ENCODE measurements at places on chromosomes 1 and 21.
A peak's percentile ranks its signal among the peaks of the same experiment; 100 is the strongest.

DNA sequence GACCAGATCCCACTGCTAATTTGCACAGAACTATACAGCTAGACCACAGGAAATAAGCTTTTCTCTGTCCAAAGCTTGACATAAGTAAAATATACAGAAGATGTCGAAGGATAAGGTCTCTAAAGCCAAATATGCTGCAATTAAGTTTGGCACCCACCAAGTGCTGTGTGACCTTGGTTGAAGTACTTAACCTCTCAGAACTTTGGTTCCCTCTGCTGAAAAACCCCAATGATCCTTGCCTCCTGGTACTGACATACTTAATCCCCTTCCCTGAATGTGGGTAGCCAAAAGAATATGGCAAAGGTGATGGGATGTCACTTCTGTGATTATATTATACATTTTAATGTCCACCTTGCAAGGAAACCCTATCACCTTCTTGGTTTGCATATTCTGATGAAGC lies 290.5 kb downstream of the VAV3 start:
- DNase-seq: no peak

DNA sequence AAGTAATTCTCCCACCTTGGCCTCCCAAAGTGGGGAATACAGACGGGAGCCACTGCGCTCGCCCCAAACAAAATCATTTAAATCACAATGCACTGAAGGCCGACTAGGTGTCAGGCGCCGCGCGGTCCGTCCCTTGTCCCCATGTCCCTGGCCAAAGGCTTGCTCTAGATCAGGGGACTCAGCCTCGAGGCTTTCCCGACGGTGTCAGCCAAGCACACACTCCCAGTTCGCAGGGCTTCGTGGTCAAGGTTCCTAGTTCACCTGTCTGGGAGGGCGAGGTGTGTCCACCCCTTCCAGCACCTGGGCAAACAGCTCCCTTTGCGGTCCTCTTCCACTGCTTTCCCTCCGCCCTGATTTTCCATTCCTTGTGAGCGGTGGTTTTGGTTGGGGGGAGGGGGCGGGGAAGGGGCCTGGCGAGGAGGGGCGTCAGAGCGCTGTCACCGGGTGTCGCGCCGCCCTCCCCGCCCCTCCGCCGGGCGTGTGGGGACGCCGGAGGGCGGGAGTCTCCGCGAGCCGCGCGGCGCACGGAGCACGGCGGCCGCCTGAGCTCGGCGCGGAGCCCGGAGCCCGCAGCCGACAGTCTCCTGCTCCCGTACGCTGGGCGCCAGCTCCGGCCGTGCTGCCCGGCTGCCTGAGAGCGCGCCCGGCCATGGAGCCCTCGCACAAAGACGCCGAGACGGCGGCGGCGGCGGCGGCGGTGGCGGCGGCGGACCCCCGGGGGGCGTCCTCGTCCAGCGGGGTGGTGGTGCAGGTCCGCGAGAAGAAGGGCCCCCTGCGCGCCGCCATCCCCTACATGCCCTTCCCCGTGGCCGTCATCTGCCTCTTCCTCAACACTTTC lies at the start of gene STUM:
STUM (plus strand) TSS at position 509 of the 838 bp plus-strand sequence; CDS start at position 650, 141 bp downstream.
- DNase-seq: peak; percentile 62

DNA sequence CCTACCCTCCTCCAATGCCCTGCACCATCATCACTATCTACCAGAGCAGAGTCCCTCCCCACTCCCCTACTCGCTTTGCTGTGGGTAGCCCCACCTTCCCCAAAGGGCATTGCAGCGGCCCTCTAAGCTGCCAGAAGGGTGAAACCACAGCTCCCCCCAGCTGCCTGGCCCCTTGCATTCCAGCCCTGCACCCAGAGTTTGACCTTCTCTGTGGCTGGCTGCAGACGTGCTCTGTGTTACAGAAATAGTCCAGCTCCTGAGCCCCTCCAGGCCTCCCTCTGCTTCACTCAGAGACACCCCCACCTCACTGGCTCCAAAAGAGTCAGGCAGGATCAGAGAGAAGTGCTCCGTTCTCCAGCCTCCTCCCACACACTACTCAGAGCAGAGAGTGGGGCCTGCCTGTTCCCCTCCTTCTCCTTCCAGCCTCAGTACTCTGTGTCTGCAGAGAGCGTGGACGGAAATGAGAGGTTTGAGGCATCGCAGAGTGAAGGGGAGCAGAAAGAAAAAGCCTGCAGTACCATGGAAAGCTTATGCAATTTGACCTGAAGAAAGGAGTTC lies 63.2 kb downstream of the PLEKHA6 start:
- no peak for DNase-seq

DNA sequence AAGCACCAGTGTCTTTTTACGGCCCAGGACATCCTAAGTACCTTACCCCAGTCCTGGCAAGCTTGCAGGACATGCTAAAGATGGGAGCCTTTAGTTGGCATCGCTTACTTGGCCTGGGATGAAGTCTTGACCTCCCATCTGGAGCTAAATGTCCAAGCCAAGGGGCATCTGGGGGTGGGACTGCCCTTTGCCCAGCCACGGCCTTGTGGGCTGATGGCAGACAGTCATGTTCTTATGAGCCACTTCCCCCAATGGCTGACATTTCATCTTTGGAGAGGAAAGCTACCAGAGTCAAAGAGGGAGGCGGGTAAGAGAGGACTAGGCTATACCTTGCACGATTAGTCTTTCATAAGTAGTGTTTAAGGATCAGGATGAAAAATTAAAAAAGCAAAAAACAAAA lies 32.2 kb downstream of the OPTC start:
- DNase-seq: no peak

DNA sequence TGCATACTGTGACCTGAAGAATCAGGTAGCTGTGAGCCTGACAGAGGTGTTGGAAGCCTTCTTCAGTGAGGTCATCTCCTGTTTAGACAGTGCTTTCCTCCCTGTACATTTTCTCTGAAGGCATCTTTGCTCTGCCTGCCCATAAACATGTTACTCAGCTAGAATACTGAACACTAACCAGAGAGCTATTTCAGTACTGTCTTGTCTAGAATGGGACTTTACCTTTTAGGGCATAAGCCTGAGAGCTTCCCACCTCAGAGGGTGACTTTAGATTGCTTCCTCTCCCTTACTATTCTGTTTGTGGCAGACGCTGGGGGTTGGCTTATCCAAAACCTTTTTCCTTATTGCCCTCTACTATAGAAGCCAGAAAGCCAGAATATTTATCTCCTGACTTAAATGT lies 23.3 kb upstream of the ZNF326 start:
- no peak for DNase-seq

DNA sequence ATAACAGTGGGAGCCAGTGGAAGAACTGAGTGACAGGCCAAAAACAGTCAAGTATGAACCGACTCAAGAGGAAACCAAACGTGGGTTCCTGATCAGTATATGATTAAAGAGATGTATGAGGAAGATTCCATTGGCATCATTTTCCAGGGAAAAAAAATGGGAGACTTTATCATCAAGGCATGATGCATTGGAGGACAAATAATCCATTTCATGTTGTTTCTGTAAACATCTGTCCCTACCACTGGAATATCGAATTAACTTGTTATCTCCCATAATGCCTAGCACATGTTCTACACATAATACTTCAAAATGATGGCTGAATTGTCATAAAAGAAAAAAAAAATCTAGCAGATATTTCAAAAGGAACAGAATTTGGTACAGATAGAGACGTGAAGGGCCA lies 13.3 kb downstream of the FOXJ3 start:
- no peak for DNase-seq

DNA sequence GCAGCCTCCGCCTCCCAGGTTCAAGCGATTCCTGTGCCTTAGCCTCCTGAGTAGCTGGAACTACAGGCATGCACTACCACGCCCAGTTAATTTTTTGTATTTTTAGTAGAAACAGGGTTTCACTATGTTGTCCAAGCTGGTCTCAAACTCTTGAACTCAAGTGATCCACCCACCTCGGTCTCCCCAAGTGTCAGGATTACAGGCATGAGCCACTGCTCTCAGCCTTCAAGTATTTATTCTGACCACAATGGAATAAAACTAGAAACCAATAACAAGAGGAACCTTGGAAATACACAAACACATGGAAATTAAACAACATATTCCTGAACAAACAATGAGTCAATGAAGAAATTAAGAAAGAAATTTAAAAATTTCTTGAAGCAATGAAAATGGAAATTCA lies 32.7 kb upstream of the DR1 start:
- no peak for DNase-seq

GRCh38 chr21:35988416-35989137 lies 71.7 kb downstream of the SETD4 start:
- DNase-seq: no peak

- DNase-seq: no peak
Observed at GRCh38 chr1:1315435-1315954, 7.1 kb downstream of the PUSL1 start.

GRCh38 chr21:45839274-45839673 lies 142.3 kb upstream of the COL6A1 start:
- no peak for DNase-seq

- DNase-seq: no peak
Observed at GRCh38 chr1:234963180-234963903, 165.3 kb downstream of the TOMM20 start.

DNA sequence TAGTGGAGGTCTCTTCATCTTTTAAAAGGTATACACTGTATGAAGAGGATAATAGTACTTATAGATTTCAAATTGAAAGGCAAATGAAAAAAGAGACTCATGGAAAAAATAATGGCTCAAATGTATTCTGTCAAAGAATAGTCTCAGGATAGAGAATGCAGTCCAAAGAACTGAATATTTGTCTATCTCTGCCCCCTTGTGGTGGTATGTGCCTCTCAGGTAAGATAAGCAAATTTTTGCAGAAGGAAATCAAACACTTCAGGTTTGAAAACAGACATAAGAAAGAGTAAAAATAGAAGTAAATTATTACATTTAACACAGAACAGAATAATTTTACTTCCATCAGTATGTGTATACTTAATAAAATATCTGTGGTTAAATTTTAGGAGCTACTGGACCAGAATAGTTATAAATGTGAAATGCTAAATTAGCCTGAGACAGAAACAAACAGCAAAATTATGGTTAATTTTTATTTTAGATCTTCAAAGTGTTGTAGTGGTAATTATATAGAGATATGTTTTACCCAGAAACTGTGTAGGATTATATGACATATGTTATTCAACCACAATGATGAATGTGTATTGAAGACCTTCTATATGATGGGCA lies 164.4 kb upstream of the PALMD start:
- peak; percentile 17 for DNase-seq

GRCh38 chr1:9253453-9254105 lies 19.0 kb downstream of the H6PD start:
- DNase-seq: no peak

GRCh38 chr1:30637183-30637980 lies 86.0 kb downstream of the MATN1 start:
- DNase-seq: no peak
